Activated B cell treated with CpG ODN at 0.5 μM for 24 hours (primary cell): ENCODE measurements at places on chromosomes 12 and 14. TPM values are rescaled to one million over a fixed set of nuclear protein-coding genes. Genes with fewer than 3 reads are reported as not detected.

The ADCY6 gene
- 0.37 and 0.60 TPM in 2 replicates for total RNA-seq

- DNase-seq, result no peak
Measured at GRCh38 chr12:72406111-72406510, 133.9 kb downstream of the TRHDE start.

DNA sequence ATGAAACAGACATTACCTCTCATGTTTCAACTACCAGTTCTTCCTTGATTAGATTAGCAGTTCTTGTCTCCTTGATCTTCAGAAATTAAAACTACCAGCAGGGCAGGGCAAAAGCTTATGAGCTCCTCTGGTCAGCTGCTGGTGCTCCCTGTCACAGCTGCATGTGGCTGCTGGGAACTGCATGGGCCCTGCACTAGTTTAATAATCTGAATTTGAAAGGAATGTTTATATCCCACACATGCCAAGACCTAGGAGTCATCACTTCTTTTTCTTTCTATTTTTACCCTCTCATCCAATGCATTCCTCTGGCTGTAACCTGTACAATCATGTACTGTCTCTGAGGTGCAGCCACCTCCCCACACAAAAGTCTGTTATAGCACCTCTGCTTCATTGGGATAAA lies 73.9 kb downstream of the ARMH4 start:
- no peak for DNase-seq

The OR6C6 gene
- total RNA-seq, result not detected in 2 replicates

GRCh38 chr12:60269611-60270269 lies 673.9 kb downstream of the SLC16A7 start:
- no peak for DNase-seq

The GPR137C gene
- total RNA-seq, result 0.05 and 0.16 TPM in 2 replicates

DNA sequence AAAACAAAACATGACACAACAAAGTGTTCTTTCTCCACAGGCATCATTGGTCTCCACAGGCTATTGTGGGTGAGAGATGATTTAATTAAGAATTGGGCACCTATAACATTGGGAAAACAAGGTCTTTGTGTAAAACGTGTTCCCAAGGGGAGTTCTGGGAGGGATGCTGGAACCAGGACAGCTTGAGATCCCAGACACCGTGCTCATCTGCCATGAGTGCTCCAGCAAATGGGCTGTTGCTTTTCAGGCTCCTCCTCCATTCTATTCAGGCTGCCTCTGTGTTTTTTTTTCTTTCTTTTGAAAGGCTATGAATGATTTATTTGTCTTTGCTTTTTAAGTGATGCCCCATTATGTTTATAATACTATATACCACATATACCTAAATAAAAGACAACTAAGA lies 122.4 kb downstream of the DACT1 start:
- DNase-seq, result no peak

DNA sequence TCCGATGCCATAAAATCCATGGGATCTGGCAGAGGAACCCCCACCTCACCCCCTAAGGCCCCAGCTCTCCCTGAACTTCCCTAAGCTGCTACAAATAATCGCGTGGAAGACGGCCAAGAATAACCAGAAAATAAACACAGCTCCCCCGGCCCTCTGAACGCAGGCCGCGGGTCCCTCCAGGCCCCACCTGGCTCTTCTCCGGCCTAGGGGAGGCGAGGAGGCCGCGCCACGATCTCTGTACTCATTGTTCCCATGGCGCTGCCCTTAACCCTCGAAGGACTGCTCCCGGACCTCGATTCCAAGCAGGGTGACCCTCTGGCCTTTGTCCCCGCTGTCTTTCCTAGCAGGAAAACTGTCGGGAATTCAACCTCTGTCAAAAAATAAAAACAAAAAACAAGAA lies 33.9 kb upstream of the TBX5 start:
- DNase-seq, result no peak

GRCh38 chr12:9365296-9365695 lies 157.1 kb upstream of the PZP start:
- no peak for DNase-seq

GRCh38 chr12:93680006-93680405 lies 2.8 kb downstream of the CRADD start:
- no peak for DNase-seq
